ENCODE measurements at places on chromosomes 4 and X.

DNA sequence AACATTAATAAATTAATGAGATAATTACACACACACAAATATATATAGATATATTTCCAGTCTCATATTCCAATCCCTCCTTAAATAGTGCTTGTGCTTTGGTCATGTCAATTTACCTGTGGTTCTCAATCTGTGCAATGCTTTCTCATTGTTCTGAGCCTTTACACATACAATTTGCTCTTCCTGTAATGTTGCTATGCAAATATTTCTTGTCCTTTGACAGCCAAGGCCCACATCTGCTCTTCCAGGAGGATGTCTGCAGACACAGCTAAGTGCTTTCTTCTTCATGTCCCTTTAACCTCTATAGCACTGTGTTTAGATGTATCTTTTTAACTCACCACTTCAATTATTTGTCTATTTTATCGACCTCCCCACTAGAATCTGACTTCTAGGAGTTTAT lies 67.3 kb upstream of the RAPGEF2 start:
- no peak for DNase-seq

- no peak for DNase-seq
Observed at GRCh38 chr4:24956091-24956490, 43.2 kb upstream of the CCDC149 start.

DNA sequence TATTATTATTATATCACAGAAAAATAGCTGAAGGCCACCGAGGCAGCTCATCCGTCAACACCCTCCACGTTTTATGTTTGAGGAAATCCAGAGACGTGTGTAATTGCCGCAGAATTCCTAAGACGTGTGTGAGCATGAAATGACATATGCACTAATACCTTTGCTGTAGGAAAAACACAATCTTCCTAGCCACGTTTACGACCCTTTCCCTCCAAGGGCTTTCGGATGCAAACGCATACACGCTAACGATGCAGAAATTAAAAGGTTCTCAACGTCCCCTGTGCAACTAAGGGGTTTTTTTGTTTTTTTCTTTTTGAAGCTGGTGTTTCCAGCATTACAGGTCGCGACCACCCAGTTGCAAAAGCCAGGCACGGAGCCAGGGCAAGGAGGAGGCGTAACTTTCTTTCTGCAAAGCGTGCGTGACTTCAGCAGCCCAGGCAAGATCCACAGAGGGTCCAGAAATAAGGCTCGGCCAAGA lies 33.8 kb downstream of the CRLF2 start:
- no peak for DNase-seq

DNA sequence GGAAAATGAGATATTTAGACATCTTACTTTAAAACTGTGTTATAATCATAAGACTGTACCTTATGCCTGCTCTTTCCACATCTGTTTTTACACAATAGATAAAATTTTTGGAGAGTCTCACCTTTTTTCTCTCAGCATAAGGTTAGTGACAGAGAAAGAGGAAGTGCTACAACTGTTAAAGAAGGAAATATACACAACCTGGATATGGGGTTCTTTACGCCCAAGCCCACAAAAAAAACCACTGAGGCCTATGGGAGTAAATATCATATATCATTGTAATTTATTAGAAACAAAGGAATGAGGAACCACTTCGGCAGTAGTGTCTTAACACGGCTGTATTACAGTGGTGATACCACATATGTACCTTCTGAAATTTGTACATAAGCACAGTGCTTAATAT lies 265.9 kb upstream of the GK2 start:
- DNase-seq, result no peak

DNA sequence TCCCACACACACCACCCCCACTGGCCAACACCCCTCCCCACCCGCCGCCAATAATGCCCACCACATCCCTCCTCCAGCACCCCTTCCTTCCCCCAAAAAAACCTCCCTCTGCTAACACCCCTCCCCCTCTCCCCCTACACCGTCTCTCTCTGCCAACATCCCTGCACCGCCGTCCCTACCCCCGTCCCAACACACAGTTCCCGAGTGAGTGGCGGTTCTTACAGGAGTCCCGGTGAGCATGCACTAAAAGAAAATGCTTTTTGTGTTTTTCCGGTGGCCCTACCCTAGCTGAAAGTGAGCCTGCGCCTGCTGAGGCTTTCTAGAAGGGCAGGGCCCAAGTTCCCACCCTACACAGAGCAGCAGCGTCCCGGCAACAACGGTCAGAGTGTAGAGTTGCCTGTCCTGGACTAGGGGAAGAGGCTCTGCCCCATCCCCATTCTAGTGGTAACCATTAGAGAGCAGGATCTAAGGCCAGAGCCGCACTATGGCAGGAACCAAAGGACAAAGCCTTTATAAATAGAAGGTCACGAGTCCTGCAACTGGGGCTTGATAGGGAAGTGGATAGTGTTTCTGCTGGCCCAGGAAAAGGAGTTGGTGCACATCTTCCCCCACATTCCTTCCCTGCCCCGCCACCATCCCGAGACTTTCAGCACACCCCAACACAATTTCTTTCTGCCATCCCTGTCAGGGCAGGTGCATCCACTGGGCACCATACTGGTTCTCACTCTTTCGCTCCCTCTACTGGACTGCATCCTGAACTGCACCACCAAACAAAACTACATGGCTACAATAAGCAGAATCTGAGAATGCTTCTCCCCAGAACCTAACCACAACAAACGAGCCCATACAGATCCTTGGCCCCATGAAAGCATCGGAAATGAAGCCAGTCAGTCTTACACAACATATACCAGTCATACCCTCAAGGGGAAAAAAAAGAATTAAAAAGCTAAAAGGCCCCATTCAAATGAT lies 78.1 kb upstream of the PAGE3 start:
- DNase-seq, result no peak

DNA sequence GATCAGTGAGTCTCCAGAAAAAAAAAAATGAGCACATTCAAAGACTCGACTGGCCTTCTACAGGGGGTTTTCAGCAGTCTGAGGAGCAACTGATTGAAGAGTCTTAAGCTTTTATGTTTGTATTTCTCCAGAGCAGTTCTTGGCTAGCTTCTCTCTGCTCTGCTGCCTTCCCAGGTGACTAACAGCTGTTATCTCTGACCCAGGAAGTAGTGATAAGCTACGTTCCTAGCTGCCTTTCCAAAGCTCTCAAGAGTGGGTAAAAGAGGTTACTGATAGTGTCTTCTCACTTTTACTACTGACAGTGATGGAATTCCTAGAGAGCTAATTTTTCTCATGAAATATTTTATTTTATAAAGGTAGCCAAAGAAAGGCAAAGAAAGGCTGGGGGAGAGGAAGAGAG lies 66.6 kb downstream of the ENOX2 start:
- no peak for DNase-seq

DNA sequence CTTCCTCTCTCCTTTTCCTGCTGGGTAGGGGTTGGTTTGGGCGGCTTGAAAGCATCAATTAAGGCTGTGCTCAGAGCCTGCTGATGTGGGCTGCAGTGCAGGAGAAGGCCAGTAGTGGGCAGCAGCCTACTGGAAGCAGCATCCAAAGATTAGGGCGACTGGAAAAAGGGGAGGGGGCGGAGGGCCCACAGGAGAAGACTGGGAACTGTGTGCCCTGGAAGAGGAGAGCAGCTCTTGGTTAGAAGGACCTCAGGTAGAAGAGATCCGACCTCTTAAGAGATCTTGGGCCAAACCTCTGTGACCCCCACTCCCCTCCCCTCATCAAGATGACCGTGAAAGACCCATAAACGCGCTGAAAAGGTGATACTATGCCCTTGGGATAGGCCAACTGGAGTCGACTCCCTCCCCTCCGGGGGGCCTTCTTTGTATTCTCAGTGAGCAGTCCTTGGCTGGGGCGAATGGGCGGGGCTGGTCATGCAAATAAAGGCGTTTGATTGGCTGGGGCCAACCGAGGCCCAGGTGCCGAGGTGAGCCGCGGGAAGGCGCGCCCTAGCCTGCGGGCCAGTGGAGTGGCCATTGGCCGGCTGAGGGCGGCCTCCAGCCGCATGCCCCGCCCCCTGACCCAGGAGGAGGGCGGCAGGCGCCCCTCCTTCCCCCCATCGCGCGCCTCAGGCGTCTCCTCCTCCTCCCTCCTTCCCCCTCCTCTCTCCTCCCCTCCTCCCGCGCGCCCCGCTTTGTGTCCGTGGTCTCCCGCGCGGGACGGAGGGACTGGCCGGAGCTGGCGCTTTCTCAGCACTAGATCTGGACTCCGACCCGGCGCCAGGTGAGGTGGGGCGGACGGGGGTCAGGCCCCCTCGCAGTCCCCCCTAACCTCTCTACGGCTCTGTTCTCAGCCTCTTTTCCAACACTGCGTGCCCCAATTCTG lies 10.1 kb downstream of the DLG3 start:
- no peak for DNase-seq

- DNase-seq, result no peak
Observed at GRCh38 chr4:121534187-121534586, 153.4 kb upstream of the QRFPR start.

GRCh38 chrX:130378024-130378669 lies 7.3 kb downstream of the GPR119 start:
- no peak for DNase-seq

- no peak for DNase-seq
Observed at GRCh38 chrX:54945224-54945623, 24.6 kb downstream of the TRO start.

GRCh38 chr4:71586087-71586763 lies 197.7 kb downstream of the GC start:
- no peak for DNase-seq

DNA sequence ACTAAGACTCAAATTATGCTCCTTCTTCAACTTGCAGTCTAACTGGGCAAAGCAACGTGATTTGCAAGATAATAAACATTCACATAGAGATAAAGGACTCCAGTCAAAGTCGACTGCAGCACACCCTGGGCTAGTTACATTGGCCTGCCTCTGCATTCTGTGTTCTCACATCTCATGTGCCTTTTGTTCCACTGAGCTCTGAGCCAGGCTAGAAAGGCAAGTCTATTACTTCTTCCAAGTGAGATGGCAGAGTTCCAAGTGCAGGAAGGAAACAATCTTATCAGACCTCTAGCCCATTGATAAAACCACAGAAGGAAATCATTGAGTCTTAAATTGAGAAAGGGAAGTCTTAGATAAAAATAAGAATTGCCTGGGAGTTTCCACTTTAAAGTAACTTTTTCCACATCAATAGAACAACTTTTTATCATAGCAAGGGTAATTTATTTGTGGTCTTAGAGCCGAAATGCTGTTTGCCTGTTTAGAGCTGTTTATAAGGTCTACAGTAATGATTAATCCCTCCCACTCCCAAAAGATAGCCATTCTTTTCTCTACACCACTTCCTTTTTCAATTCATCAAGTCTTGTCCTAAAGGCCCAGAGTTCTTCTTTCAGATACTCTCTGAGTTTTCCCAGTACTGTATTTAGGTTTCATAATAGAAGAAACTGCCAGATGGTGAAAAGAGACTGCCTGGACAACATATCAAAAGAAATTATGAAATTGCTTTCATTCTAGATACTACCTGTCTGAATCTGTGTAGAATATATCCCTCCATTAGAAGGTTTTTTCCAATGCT lies 200.2 kb downstream of the GUCY2F start:
- DNase-seq, result no peak

GRCh38 chr4:41120297-41121217 lies 93.8 kb downstream of the APBB2 start:
- DNase-seq, result peak; percentile 28

DNA sequence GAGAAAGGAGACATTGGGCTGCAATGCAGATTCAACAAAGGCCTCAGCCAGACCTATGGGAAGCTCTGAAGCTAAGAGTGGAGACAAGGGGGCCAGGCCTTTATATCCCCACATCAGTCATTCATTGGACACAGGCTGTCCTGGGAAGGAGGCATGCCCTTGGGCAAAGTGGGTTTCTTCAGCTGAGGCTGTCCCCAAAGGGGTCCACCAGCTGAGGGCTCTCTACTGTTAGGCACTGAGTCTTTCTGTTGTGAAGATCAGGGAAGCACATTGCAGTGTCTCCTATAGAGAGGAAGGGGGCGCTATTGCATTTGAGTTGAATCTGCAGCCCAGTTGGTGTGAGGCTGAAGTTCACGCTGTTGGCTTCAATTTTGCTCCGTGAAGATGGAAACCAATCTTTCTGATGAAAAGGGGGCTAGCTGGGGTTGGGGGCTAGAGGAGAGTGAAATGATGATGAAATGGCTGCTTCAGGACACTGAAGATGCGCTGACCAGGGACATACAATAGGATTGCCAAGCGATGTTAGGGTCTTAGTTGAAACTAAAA lies 48.0 kb downstream of the SLC25A5 start:
- no peak for DNase-seq

GRCh38 chrX:70618467-70618866 lies 173.8 kb downstream of the DLG3 start:
- no peak for DNase-seq

DNA sequence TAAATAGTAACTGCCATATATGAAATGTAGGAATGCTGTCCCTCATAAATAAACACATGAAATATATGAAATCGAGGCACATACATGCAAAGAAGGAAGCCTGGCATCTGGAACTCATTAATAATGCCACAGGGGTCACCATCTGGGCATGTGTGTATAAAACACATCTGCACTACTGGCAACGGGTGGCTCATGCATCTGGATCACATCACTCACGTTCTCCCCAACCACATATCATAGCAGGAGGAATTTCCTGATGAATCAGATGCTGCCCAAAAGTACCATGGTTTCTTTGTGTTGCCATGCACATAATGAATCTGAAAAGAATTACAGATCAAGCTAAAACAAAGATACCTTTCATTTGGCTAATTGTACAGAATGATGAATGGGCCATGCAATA lies 28.6 kb downstream of the RNF175 start:
- DNase-seq, result no peak

- DNase-seq, result no peak
Observed at GRCh38 chrX:37759351-37759750, 20.5 kb upstream of the CYBB start.

DNA sequence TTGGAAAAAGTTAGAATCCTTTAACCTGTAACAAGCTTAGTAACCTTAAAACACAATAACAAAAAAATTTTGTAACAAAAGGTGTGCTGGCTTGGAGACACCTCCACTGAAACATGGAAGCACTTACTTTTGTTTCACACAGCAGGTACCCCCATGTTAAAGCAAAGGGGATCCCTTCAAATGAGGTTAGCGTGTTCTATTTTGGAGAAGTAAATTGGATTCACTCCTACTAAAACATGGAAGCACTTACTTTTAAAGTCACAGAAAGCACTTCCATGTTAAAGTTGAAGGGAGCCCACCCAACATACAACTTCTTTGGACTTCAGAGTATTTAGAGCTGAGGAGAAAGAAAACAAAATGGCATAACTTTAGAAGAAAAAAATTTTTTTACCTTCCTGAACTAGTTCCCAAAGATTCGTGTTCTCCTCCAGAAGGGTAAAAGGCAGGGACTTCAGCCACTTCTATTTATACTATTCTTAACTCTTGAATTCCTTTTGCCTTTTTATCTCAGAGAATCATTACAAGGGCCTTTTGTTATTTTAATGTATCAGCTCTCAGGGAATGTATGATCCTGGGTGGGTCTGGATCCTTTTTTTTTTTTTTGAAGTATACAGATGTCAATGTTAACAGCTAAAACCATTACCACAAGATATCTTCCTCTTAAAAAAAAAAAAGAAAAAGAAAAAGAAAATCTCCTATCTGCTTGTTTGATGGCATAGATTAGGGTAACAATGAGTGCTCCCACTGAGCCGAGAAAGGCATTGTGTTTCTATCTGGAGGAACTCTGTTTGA lies 11.5 kb downstream of the LARP7 start:
- DNase-seq, result no peak

Measured in thoracic aorta (tissue), 2 donors.